ENCODE measurements at places on chromosomes 6 and 20.

GRCh38 chr6:161406646-161407045 is 132.8 kb upstream of the AGPAT4 start:
- DNase-seq, result peak; percentile 64

GRCh38 chr6:75299801-75300530 is 15.4 kb upstream of the TMEM30A start:
- DNase-seq, result peak; percentile 33

GRCh38 chr20:21702553-21703470 is 2.7 kb upstream of the PAX1 start:
- DNase-seq, result peak; percentile 51

- no peak for DNase-seq
Measured at GRCh38 chr20:44851545-44851944, 34.0 kb upstream of the YWHAB start.

- no peak for DNase-seq
Measured at GRCh38 chr6:40923326-40923725, 115.7 kb downstream of the UNC5CL start.

GRCh38 chr6:109963598-109964170 is 14.4 kb upstream of the GPR6 start:
- DNase-seq, result no peak

DNA sequence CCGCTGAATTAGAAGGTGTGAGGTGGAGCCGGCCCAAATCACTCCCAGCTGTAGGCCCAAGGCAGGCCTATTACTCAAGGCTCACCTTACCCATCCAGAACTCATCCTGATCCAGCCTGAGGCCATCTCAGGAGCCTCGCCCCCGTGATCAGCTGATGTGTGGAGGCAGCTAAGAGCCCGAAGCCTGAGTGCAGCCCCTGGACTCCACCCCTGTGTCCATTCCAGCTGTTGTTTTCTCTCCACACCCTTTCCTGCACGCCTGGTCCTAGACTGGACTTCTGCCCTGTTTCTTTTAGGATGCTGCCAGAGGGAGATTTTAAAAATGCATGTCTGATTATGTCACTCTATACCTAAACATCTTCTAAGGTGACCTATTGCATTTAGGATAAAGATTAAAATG is 124.7 kb upstream of the SUPT3H start:
- no peak for DNase-seq

GRCh38 chr20:5410470-5410869 is 93.7 kb upstream of the PROKR2 start:
- DNase-seq, result no peak

- DNase-seq, result no peak
Measured at GRCh38 chr6:139194740-139195139, 59.9 kb downstream of the HECA start.

DNA sequence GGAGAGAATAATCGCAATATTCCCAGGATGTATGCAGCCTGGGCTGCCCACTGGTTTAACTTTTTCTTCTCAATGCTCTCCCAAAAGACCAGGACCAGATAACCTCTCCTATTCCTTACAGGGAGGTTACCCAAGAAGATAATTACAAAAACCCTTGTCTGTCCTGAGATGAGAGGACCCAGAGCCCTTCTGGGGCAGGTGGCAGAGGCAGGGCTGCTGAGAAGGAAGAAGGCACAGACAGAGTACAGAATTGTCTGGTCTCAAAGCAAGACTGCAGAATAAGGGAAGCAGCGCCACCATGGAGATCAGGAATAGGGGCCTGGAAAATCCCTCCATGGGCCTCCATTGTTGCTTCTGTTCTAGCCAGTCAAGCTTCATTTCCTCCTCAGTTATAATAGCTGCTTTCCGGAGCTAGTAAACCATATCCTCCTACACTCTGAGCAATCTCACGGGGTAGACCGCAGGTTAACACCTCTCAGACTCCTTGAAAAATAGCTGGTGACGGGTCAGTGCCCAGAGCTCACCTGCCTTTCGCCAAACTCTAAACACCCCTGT is 463 bp upstream of the HLA-DMB start:
- no peak for DNase-seq

- no peak for DNase-seq
Measured at GRCh38 chr6:111802720-111803330, 70.4 kb downstream of the FYN start.

GRCh38 chr6:44011350-44011920 is 115.8 kb downstream of the MRPL14 start:
- DNase-seq, result no peak

DNA sequence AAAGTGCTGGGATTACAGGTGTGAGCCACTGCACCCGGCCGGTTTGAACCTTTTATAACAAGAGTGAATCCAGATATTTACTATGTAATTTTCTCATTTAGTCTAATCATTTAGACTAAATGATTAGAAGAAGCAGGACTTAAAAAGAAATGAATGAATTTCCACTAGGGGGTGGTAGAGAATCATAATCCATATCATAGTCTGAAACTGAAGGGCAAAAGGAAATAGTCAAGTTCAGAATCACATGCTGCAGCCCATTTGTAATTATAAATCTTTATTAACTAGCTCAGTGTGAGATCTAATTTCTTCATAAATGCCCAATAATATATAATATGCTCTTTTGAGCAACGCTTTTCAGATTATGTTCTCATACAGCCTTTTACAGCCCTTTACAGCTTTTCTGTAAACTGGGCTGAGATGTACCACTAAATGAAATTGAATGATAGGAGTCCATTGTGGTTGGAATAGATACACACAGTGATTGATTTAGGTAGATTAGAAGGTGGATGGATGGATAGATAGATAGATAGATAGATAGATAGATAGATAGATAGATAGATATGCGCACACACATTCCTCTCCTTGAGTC is 31.8 kb downstream of the PSMB9 start:
- DNase-seq, result peak; percentile 21

DNA sequence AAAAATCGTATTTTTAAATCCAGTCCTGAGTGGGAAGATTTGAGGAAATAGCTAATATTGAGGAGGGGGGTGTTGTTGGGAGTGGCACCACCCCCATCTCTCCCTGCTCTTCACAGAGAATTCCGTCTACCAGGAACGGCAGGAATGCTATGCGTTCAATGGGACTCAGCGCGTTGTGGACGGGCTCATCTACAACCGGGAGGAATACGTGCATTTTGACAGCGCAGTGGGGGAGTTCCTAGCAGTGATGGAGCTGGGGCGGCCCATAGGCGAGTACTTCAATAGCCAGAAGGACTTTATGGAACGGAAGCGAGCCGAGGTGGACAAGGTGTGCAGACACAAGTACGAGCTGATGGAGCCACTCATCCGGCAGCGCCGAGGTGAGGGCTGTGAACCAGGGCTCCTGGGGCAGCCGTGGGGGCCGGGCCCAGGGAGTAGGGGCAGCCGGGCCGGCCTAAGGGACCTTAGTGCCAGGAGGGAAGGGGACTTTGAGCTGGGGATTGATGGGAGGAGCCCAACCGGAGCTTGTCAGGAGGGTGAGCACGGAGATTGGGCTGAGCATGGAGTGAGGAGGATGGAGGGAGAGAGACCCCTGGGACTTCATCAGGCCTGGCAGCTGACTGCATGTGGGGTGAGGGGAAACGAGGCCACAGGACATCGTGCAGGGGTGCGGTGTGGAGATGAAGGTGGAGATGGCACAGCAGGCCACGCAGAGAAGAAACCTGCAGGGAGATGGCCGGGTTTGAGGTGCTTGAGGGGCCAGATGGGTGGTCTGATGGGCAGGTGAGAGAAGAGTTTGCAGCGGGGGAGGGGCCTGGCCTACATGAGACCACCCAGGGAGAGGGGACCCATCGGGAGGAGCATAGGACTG is 41.3 kb downstream of the HLA-DPB1 start:
- no peak for DNase-seq

Data from skin of body (tissue), 3 donors.